Upper lobe of left lung (tissue), 6 donors: ENCODE measurements at places on chromosomes 13 and 19.
A peak's percentile ranks its signal among the peaks of the same experiment; 100 is the strongest.

GRCh38 chr13:48319531-48320398 lies 16.2 kb downstream of the RB1 start:
- DNase-seq = peak; percentile 75

DNA sequence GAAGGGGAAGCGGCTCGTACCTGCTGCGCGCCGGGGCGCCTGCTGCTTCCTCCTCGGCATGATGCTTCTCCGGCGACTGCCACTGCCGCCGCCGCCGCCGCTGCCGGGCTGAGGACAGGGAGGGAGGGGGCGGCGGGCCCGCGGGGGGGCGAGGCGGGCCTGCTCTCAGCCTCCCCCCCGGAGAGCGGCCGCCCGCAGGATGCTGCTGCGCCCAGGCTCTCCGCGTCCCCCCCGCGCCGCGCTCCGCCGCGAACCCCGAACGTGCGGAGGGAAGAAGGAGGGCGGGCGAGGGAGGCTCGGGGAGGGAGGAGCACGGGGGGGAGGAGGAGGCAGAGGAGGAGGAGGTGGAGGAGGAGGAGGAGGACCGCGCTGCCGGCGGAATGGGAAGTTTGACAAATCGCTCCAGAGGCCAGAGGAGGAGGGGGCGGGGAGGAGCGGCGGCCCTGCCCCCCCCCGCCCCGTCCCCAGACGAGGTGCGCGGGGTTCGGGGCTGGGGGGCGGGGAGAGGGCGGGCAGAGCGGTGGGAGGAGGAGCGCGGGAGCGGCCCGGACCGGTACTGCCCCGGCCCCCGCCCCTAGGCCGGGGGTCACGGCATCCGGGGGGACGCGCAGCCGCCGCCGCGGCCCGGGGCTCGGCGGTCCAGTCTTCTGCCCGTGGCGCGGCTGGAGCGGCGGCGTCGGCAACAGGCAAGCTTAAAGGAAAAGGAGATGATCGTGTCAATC lies at the start of gene TSHZ3:
TSHZ3 (minus strand) TSS at position 277 of the 722 bp plus-strand sequence; CDS start at position 60, 217 bp downstream.
- peak; percentile 93 for DNase-seq

DNA sequence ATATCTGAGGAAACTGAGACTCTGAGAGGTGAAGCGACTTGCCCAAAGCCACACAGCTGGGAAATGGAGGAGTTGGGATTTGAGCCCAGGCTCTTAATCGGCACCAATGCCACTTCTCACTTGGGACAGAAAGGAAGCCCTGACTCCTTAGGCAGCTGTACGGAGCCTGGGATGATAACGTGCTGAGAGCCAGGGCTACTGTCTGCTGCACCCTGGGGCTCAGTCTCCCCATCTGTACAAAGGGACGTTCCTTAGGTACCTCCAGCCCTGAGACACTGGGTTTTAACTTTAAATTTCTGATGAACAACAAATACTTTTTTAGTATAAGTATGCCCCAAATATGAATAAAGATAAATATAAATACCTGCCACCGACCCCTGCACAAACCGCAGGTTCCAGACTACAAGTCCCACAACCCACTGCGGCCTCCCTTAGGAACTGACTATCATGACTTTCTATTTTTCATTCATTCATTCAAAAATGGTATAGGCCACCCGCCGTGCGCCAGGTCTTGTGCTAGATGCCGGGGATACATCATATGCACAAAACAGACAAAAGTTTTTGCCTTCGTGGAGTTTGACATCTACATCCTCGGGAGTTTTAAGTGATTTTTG lies 776 bp upstream of the NCLN start:
- DNase-seq = peak; percentile 80

DNA sequence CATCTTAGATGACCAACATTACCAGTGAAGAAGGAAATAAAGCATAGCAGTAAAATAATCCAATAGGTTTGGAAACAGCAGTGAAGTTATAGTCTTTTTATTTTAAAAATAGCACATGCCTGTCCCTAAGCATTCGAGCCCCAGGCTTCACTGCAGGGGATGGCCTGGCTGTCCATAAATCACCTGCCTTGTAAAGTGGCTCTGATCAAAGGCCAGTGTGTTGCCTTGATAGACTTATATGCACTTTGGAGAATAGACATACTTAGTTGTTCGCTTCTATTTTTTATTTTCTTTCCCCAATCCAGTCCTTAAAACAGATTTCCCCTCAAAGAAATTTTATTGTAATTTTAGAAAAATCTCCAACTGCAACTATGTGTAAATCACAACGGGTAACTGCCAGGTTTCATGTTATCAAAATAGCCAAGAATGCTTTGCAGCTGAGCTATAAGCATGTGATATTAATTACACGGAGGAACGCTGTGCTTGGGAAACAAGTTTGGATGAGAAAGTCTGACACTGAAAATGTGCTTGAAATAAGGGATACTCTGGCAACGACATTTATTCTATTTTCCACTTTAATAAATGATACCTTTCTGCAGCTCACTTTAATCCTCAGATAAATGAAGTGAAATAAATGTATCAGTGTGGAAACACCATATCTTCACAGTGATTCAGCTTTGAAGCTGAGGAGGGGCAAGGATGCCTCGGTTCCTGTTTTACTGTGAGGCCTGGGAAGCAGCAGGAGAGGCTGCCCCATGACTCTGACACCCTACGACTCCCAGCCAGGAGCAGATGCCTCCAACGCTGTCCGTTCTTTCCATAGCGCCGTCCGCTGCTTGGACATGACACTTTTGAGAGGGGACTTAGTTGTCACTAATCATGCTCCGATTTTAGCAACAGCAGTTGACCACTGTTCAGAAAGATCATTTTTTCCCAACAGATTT lies 5.5 kb upstream of the METTL21C start:
- DNase-seq = no peak

DNA sequence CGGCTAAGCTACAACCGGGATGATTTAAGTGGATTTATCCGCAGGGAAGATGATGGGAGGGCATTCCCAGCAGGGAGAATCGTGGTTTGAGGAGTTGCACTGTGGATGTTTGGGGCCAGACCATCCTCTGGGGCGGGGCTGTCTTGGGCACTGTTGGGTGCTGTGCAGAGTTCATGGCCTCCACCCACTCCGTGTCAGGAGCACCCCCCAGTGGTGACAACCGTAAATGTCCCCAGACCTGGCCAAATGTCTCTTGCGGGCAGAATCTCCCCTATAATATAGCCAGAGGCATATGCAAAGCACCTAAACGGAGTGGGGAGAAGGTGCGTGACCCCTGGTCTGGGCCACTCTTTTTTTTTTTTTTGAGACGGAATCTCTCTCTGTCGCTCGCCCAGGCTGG lies 40.2 kb downstream of the SMIM24 start:
- DNase-seq = no peak
